Naive thymus-derived CD8-positive, alpha-beta T cell (primary cell): ENCODE measurements at places on chromosomes 7 and 10.

GRCh38 chr7:70219061-70219460, 620.8 kb downstream of the AUTS2 start:
- no peak overlapping the region for H3K27ac ChIP-seq
- H3K27me3 ChIP-seq = no peaks in the 10 kb centered on the region
- no peaks in the 10 kb centered on the region for H3K4me1 ChIP-seq
- H3K36me3 ChIP-seq = no peaks in the 10 kb centered on the region

DNA sequence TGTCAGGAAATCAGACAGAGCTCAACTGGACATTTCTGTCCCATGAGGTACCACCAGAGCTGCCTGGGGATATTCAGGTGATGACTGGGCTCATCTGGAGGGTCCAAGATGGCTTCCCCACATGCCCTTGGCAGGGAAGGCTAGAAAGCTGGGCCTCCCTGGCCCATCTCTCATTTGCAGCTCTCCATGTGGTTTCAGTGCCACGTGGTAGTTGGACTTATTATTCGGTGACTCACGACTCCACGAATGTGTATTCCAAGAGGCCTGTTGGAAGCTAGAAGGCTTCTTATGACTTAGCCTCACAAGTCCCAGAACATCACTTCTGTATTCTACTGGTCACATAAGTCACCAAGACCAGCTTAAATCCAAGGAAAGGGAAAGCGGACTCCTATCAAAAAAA, 22.8 kb downstream of the NSMCE4A start:
- H3K27me3 ChIP-seq = no peaks in the 10 kb centered on the region
- no peak overlapping the region for H3K4me3 ChIP-seq
- DNase-seq = no peak
- H3K36me3 ChIP-seq = no peaks in the 10 kb centered on the region

GRCh38 chr7:30255064-30255769, 29.2 kb upstream of the ZNRF2 start:
- H3K36me3 ChIP-seq = no peaks in the 10 kb centered on the region
- H3K27me3 ChIP-seq = no peaks in the 10 kb centered on the region
- no peak for DNase-seq
- no peak overlapping the region for H3K4me3 ChIP-seq
- peaks cover 6% of the 10 kb centered on the region for H3K4me1 ChIP-seq

GRCh38 chr10:79487296-79488194, 24.8 kb upstream of the EIF5AL1 start:
- H3K27ac ChIP-seq = no peak overlapping the region
- H3K36me3 ChIP-seq = no peaks in the 10 kb centered on the region
- no peaks in the 10 kb centered on the region for H3K4me1 ChIP-seq
- no peak overlapping the region for H3K4me3 ChIP-seq
- no peak for DNase-seq
- no peaks in the 10 kb centered on the region for H3K27me3 ChIP-seq

DNA sequence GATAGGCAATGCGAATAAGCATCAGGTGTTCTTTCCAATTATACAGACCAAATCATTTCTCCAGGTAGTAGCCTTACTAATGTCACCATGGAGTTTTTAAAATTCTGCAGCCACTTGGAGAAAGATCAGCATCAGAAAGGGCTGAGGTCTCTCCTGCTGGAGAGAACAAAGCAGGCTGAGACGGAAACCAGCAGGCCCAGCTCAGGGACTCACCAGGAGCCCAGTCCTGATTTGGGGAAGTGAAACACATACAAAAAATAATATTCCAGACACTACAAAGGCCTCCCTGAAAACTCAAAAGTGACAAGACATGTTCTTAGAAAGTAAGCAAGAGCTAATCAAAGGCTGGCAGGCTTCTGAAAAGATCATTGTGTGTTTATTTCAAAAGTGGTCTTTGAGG, 207.1 kb upstream of the GHITM start:
- no peaks in the 10 kb centered on the region for H3K4me1 ChIP-seq
- DNase-seq = no peak
- H3K27ac ChIP-seq = no peak overlapping the region
- H3K4me3 ChIP-seq = no peak overlapping the region
- H3K27me3 ChIP-seq = peaks cover 10% of the 10 kb centered on the region
- no peaks in the 10 kb centered on the region for H3K36me3 ChIP-seq

DNA sequence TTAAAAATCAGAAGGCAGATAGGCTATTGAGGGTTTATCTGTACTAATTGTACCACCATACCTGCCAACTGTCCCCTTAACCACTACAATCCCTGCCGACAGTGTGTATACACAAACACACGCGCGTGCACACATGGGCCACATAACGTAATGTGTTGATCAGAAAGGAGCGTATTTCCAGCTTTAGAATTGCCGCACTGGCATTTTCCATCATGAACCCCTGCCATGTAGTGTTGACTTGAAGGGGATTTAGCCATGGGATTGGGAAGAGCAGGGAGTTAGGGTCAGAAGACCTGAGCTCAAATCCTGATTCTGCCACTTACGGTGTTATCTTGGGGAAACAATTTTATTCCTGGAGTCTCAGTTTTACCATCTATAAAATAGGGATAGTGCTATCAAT, 158.9 kb downstream of the TCF7L2 start:
- H3K4me3 ChIP-seq = no peak overlapping the region
- no peaks in the 10 kb centered on the region for H3K4me1 ChIP-seq
- DNase-seq = no peak
- H3K27ac ChIP-seq = no peak overlapping the region
- no peaks in the 10 kb centered on the region for H3K27me3 ChIP-seq
